ENCODE measurements at places on chromosomes 11 and 22. TPM values are rescaled to one million over a fixed set of nuclear protein-coding genes. Genes with fewer than 3 reads are reported as not detected.

DNA sequence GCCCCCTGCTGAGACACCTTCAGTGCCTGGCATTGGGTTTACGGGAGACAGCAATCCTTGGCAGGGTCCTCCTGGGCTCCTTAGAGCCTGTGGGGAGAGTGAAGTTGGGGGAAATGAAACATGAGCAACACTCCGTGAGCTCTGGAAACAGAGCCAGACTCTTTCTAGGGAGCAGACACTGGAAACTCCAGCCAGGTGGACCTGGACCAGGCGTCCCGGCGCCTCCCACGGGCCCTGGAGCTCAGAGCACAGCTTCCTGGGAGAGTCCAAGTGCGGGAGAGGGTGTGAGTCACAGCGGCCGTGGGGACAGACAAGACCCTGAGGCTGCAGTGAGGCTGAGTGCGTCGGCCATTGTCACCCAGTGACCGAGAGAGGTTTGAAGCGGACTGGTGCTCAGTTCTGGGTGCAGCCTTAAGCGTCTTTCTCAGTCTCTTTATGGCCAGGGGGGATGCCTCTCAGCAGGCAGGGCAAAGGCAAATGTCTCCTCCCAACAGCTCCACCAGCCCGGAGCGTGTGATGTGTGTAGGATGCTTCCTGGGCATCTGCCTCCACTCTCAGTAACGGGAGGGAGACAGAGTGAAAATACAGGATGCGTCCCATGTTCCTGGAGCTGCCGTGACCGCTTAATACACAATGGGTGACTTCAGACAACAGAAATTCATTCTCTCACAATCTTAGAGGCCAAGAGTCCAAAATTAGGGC, 399.2 kb downstream of the SHANK2 start:
- H3K36me3 ChIP-seq: peaks cover 15% of the 10 kb centered on the region
- no peak overlapping the region for H3K4me3 ChIP-seq
- no peak for DNase-seq
- no peak overlapping the region for H3K27ac ChIP-seq
- no peaks in the 10 kb centered on the region for H3K4me1 ChIP-seq

DNA sequence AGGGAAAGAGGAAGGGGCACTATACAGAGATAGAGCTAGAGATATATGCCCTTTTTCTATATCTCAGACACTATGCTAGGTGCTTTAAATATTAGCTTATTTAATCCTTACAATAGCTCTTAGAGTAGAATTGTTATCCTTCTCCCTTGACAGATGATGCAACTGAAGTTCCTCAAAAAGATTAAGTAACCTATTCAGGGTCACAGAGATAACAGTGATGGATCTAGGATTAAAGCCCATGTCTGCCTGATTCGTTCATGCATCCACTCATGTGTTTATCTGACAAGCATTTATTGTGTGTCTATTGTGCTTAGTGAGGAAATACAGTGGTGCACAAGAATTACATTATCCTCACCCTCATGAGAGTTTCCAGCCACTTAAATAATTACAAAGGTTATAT, 8.7 kb downstream of the CCDC83 start:
- no peak overlapping the region for H3K27ac ChIP-seq
- DNase-seq: no peak
- H3K4me1 ChIP-seq: peaks cover 32% of the 10 kb centered on the region
- H3K4me3 ChIP-seq: no peak overlapping the region

The FADS1 gene
- 35.3 TPM for total RNA-seq

The MAPK8IP1 gene
- total RNA-seq: 9.5 TPM

Data from HFFc6 (cell line).